ENCODE measurements at places on chromosomes 13 and 19.
A peak's percentile ranks its signal among the peaks of the same experiment; 100 is the strongest.

- peak; percentile 84 for DNase-seq
Measured at GRCh38 chr19:17873786-17874757, 2.3 kb downstream of the SLC5A5 start.

DNA sequence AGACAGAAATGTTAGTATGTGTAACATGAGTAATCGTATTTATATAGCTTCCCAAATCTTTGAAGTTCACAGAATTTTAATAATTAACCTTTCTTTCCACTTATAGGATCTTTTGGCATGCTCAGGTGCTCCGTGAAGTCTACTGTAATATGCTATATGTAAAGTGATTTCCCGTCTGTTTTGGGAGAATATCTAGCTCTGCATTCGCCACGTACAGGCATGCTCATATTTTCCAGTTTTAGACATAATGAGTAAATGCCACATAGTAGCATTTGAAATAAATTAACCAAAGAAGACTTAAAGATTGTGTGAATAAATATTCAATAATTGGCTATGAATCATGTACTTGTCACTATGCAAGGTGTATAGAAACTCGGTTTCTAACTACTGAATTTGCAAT, 189.0 kb upstream of the CSNK1A1L start:
- DNase-seq: no peak

DNA sequence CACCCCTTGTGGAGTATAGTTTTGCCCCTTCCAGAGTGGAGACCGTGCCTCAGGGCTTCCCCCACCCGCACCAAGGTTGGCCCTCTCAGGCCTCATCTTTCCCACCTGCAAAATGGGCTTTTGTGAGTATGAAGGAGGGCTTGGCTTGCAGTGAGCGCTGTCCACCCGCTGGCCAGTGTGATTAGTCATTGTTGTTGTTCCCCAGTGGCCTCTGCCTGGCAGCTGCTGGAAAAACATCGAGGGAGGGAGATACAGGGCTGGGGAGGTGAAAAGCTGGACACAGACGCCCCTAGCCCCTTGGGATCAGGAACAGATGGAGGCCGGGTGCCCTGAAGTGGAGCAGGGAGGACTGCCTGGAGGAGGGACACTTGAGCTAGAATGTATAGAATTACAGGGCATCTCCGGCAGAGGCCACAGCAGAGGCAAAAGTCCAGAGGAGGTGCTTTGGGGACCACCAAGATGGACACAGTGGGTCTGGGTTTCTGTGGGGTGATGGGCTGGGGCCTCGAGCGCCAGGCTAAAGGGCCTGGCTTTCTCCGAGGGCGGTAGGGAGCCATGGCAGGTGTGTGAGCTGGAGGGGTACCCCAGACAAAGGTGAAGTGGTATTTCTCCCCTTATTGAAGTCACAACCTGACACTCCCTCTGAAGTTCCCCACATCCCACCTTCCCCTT, 3.9 kb upstream of the IL12RB1 start:
- DNase-seq: no peak

GRCh38 chr13:80116107-80116506, 224.8 kb downstream of the SPRY2 start:
- DNase-seq: no peak

- DNase-seq: no peak
Measured at GRCh38 chr13:113947311-113948033, 26.4 kb downstream of the C13orf46 start.

GRCh38 chr13:103009051-103009840, 57.0 kb downstream of the SLC10A2 start:
- DNase-seq: no peak

DNA sequence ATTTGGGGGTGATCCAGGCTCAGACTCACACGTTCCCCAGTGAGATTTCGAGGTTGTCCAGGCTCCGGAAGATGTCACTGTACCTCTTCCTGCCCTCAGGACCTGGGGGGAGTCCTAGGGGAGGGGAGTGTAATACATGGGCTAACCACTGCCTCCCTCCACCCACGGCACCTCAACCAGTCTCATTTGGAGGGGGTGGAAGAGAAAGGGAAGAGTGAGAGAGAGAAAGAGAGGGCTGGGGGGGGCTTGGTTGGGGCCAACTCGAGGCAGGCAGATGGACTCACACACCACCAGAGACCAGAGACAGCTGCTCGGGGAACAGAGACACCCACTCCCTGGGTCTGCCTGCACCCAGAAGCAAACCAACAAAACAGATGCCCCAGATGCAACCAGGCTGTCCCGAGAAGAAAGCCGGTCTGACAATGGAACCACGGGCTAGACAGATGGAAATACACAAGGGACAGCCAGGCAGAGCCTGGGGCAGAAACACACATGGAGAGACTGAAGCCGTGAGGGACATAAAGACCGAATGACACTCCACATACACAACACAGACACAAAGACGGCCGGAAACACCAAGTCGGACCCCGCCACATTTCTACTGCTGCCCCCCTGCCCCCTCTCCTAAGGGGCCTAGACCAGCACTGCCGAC, 825 bp downstream of the GMIP start:
- no peak for DNase-seq
